Bronchial smooth muscle cell (primary cell): ENCODE measurements at places on chromosomes 1 and 21. TPM values are rescaled to one million over a fixed set of nuclear protein-coding genes. Genes with fewer than 3 reads are reported as not detected.

Gene FBXO44
- 12.1 and 17.2 TPM in 2 replicates for total RNA-seq

Gene TMEM54
- 27.9 and 55.5 TPM in 2 replicates for total RNA-seq

Gene SLC22A15
- total RNA-seq: 2.7 and 3.0 TPM in 2 replicates

Gene CFAP298
- total RNA-seq: 12.3 and 15.5 TPM in 2 replicates

Gene NR5A2
- total RNA-seq: under 0.01 TPM in 1 of 2 replicates, not detected in the other

Gene MFAP2
- total RNA-seq: 16.1 and 22.1 TPM in 2 replicates

Gene HTR1D
- not detected in 2 replicates for total RNA-seq

Gene SPRR2E
- not detected in 2 replicates for total RNA-seq

Gene SFN
- total RNA-seq: 0.47 and 1.8 TPM in 2 replicates

Gene OR2L3
- total RNA-seq: not detected in 2 replicates

Gene AMY1B
- not detected in 2 replicates for total RNA-seq

Gene MMP23B
- 4.6 and 4.9 TPM in 2 replicates for total RNA-seq

Gene MARCKSL1
- total RNA-seq: 15.8 and 19.0 TPM in 2 replicates

Gene AADACL3
- not detected in 2 replicates for total RNA-seq

Gene PRPF38A
- 6.5 and 6.9 TPM in 2 replicates for total RNA-seq

Gene EPHA10
- under 0.01 TPM in 1 of 2 replicates, not detected in the other for total RNA-seq

Gene HMGCS2
- not detected in 2 replicates for total RNA-seq

Gene PDZK1IP1
- total RNA-seq: not detected in 2 replicates

Gene FYB2
- not detected in 2 replicates for total RNA-seq

Gene CFAP126
- total RNA-seq: not detected in 2 replicates

Gene OR6K3
- not detected in 2 replicates for total RNA-seq

Gene CFHR3
- not detected in 2 replicates for total RNA-seq

Gene SLFNL1
- total RNA-seq: 0.32 and 0.60 TPM in 2 replicates

Gene TLR5
- total RNA-seq: under 0.01 TPM in 1 of 2 replicates, not detected in the other

Gene TMED5
- total RNA-seq: 45.9 and 47.0 TPM in 2 replicates

Gene LEMD1
- total RNA-seq: not detected in 2 replicates

Gene UBIAD1
- total RNA-seq: 2.4 and 4.6 TPM in 2 replicates

Gene AMPD1
- total RNA-seq: not detected in 2 replicates

Gene NPHS2
- total RNA-seq: not detected in 2 replicates

Gene CDK18
- 0.09 and 0.16 TPM in 2 replicates for total RNA-seq

Gene ASTN1
- under 0.01 and 0.09 TPM in 2 replicates for total RNA-seq

Gene DDR2
- total RNA-seq: 158 and 224 TPM in 2 replicates

Gene ATP1A4
- not detected in 2 replicates for total RNA-seq

Gene S100A7A
- not detected in 2 replicates for total RNA-seq

Gene AK5
- total RNA-seq: 60.4 and 63.6 TPM in 2 replicates

Gene TCP10L
- total RNA-seq: 0.32 and 0.34 TPM in 2 replicates

Gene PPM1J
- 0.26 and 0.63 TPM in 2 replicates for total RNA-seq
